ENCODE measurements at places on chromosomes 12 and 14. TPM values are rescaled to one million over a fixed set of nuclear protein-coding genes. Genes with fewer than 3 reads are reported as not detected.

GRCh38 chr12:47828008-47828975 lies 8.6 kb upstream of the HDAC7 start:
- DNase-seq = no peak
- H3K4me1 ChIP-seq = peaks cover 92% of the 10 kb centered on the region
- peak overlapping the region; percentile 79 for H3K27ac ChIP-seq
- peak overlapping the region; percentile 72 for H3K4me3 ChIP-seq

- H3K27ac ChIP-seq = peak overlapping the region; percentile 15
- no peaks in the 10 kb centered on the region for H3K36me3 ChIP-seq
- no peaks in the 10 kb centered on the region for H3K27me3 ChIP-seq
Measured at GRCh38 chr14:102508774-102509745, 516 bp downstream of the ANKRD9 start.

DNA sequence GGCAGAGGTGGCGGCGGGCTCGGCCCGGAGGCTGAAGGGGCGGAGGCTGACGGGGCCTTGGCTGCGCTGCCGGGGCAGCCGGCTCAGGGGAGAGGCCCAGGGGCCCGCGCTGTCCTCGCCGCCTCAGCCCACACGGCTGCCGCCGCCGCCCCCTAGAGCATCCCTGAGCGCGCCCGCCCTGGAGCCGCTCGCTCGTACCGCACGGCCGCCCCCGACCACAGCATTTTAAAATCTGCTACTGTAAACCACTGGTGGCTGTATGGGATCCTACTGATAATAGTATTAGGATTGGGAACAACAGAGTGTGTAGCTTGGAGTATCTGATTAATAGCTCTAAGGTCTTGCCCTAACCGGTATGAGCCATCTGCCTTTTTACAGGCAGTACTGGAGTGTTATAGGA lies 22.2 kb upstream of the EDDM3A start:
- H3K4me1 ChIP-seq = peaks cover 21% of the 10 kb centered on the region
- no peak for DNase-seq
- H3K36me3 ChIP-seq = no peaks in the 10 kb centered on the region
- peaks cover 61% of the 10 kb centered on the region for H3K27me3 ChIP-seq

GRCh38 chr14:39861229-39861600 lies 429.0 kb upstream of the FBXO33 start:
- no peaks in the 10 kb centered on the region for H3K36me3 ChIP-seq
- no peak overlapping the region for H3K27ac ChIP-seq
- no peaks in the 10 kb centered on the region for H3K27me3 ChIP-seq
- no peak overlapping the region for H3K4me3 ChIP-seq
- no peaks in the 10 kb centered on the region for H3K4me1 ChIP-seq

DNA sequence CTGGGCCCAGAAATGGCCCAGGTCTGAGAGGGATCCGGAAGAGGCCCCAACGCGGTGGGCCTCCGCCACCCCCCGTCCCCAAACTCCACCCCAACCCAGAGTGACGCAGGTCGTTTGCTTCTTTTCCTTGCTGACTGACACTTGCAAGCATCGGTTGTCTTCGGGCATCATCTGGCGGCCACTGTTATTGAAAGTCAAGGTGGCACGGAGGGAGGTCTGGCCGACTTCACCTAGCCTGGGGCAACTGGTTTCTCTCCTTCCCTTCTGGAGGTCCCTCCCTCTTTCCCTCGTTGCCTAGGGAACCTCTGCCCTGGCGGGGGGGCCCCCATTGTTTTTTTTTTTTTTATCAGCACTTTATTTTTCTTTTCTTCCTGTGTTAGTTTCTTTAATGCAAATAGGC lies 241.8 kb downstream of the ALG10 start:
- H3K4me1 ChIP-seq = no peaks in the 10 kb centered on the region
- no peak for DNase-seq
- no peak overlapping the region for H3K4me3 ChIP-seq
- no peaks in the 10 kb centered on the region for H3K36me3 ChIP-seq
- no peak overlapping the region for H3K27ac ChIP-seq

DNA sequence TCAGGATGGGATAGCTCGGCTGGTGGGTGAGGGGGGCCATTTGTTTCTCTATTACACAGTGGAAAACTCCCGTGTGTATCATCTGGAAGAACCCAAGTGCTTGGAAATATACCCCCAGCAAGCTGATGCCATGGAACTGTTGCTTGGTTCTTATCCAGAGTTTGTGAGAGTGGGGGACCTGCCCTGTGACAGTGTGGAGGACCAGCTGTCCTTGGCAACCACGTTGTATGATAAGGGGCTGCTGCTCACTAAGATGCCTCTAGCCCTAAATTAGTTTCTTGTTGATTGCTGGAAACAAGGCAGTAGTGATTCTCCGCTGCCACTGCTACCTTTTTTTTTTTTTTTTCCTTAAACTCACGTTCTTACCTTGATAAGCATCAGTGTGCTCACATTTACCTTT lies 1.9 kb downstream of the RIOX1 start:
- peaks cover 17% of the 10 kb centered on the region for H3K4me1 ChIP-seq
- peak overlapping the region; percentile 56 for H3K4me3 ChIP-seq
- peak overlapping the region; percentile 56 for H3K27ac ChIP-seq
- no peak for DNase-seq
- no peaks in the 10 kb centered on the region for H3K27me3 ChIP-seq

DNA sequence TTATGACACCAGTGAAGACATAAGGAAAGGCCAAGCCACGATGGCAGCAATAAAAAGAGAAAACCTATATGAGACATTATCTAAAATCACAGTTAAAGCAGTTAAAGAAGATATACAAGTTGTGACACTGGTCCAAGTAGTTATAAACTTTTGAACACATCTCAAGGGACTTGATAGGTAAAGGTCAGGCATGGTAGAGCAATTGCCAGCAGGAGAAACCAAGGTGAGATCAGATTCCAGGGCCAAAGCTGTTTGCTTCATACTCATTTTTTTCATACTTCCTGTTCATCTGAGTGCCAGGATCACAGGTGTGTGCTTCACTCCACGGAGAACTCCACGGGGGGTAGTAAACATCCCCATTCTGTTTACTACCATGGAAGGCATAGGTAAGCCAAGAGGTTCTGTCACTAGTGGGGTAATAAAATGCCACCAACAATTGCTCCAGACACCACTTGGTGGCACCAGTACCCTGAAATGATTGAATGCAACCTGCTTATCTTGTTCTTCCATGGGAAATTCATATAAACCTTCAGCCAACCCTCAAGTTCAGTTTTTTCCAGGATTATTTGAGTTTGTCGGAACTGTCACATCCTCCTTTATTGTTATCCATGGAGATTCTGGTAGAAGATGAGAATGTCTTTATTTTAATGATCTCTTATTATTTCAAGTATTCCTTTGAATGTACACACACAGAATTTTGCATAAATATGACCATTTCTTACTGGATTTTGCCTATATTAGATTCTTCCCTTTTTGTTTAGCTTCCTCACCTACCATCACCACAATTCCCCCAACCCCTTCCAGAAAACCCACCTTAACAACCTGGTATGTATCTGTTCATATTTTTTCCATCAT lies 59.2 kb upstream of the TSPAN8 start:
- no peak overlapping the region for H3K27ac ChIP-seq
- no peaks in the 10 kb centered on the region for H3K36me3 ChIP-seq
- no peaks in the 10 kb centered on the region for H3K4me1 ChIP-seq
- peaks cover 3% of the 10 kb centered on the region for H3K27me3 ChIP-seq
- peak; percentile 2 for DNase-seq

DNA sequence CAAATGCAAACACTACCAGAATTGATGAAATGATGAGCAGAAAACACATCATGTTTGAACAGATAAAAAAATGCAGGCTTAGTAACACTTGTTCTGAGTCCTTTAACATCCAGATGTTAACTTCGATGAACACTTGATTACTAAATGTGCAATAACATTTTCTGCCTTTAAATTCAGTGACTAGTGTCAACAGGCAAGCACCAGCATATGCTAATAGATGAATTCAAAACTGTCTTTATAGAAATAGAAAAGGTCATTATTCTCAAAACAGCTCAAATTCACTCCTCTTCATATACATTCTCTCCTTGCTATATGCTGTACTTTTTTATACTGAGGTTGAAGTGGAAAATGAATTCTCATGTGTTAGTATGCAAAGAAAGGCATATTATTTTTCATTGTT lies at the start of gene TAS2R19:
Gene TAS2R19, minus strand, starts transcription at position 101 of the 400 bp plus-strand sequence. Its CDS starts 49 bp downstream, at position 52.
- peaks cover 29% of the 10 kb centered on the region for H3K36me3 ChIP-seq
- no peak within 1 kb of the TSS for H3K4me3 ChIP-seq

DNA sequence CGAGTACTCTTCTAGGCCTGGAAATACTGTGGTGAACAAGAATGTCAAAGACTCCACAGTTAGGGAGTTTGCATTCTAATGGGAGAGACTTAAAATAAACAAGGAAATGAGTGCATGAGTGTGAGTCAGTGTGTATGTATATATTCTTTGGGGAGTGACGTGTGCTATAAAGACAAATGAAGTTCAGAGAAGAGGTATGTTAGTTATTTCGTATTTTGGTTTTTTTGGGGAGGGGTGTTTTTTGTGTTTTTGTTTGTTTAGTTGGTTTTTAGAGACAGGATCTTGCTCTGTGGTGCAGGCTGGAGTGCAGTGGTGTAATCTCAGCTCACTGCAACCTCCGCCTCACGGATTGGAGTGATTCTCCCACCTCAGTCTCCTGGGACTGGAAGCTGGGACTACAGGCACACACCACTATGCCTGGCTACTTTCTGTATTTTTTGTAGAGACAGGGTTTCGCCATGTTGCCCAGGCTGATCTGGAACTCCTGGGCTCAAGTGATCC lies 74.3 kb downstream of the SRGAP1 start:
- H3K27ac ChIP-seq = no peak overlapping the region
- H3K4me3 ChIP-seq = no peak overlapping the region
- no peak for DNase-seq
- no peaks in the 10 kb centered on the region for H3K36me3 ChIP-seq

Gene HOXC12
- not detected for total RNA-seq

Gene PPFIA2
- not detected for total RNA-seq

Gene NEUROD4
- not detected for total RNA-seq

Measured in naive thymus-derived CD8-positive, alpha-beta T cell (primary cell).